ENCODE measurements at places on chromosomes 2 and 18. TPM values are rescaled to one million over a fixed set of nuclear protein-coding genes. Genes with fewer than 3 reads are reported as not detected.

The PER2 gene
- 4.4 TPM for polyA plus RNA-seq

The STON1 gene
- polyA plus RNA-seq: not detected

The AFF3 gene
- 2.1 TPM for polyA plus RNA-seq

The RAB12 gene
- polyA plus RNA-seq: 0.31 TPM

The MATN3 gene
- polyA plus RNA-seq: not detected

The SIX3 gene
- polyA plus RNA-seq: not detected

The UGT1A3 gene
- polyA plus RNA-seq: not detected

The FLACC1 gene
- polyA plus RNA-seq: not detected

The ALK gene
- polyA plus RNA-seq: not detected

The LRP2 gene
- not detected for polyA plus RNA-seq

The OTOS gene
- not detected for polyA plus RNA-seq

The ASB18 gene
- not detected for polyA plus RNA-seq

The TNFRSF11A gene
- 0.35 TPM for polyA plus RNA-seq

The CROCC2 gene
- not detected for polyA plus RNA-seq

Data from GM12878 (cell line).